ENCODE measurements at places on chromosomes 3 and 15.

GRCh38 chr3:61820306-61820992, 259.1 kb downstream of the PTPRG start:
- no peak for DNase-seq

GRCh38 chr3:178195824-178196223, 340.4 kb upstream of the KCNMB2 start:
- DNase-seq = no peak

DNA sequence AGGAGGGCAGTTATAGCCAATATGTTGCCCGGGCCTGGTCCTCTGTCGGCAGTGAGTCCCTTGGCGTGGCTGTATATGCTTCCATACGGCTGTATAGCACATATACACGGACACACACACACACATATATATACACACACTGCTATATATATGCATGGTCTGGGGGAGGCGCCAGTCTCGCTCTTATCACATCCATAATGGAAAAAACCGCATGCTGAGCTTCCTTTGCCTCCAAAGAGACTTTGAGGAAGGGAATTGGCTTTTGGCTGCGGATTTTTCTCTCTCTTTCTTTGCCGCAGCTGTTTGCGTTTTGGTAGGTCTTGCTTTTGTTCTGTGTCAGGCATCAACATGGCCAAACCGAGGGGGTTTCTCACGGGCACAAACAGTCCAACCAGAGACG, 11.3 kb upstream of the TMEM115 start:
- no peak for DNase-seq

DNA sequence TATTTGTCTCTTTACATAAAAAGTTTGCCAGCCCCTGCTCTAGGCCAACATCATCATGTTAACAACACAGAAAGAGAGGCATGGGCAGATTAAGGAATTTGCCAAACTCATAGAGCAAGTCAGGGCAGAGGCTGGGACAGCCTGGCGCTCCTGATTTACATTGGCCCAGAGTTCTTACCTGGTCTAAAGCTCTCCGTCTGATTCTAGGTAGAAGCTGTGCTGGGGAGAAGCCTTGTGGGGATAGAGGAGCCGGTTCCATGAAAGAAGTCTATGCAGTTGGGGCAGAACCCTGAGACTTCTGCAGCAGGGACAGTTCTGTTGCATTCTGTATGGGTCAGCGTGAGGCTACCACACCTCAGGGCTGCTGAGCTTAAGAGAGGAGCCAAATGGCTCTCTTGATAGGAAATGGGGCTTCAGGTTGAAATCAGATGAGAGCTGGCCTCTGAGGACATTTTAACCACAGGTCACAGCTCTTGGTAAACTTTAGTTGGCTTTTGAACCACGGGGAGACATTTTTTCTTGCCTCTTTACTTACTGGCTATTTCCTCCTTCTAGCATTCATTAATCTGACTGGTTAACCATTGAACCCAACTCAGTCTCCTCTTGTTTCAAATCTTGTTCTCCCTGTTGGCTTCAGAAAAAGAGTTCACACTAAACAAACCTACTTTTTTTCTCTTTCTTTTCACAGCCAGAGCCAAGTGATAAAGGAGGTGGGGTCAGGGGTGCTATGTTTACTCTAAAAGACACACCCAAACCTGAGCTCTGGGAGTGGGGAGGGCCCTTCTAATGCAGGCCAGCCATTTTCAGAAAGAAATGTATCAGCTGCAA, 250.7 kb downstream of the OPA1 start:
- DNase-seq = no peak

- DNase-seq = no peak
Observed at GRCh38 chr3:179069762-179070390, 1.7 kb downstream of the ZMAT3 start.

- DNase-seq = no peak
Observed at GRCh38 chr3:13462822-13463221, 17.3 kb upstream of the HDAC11 start.

DNA sequence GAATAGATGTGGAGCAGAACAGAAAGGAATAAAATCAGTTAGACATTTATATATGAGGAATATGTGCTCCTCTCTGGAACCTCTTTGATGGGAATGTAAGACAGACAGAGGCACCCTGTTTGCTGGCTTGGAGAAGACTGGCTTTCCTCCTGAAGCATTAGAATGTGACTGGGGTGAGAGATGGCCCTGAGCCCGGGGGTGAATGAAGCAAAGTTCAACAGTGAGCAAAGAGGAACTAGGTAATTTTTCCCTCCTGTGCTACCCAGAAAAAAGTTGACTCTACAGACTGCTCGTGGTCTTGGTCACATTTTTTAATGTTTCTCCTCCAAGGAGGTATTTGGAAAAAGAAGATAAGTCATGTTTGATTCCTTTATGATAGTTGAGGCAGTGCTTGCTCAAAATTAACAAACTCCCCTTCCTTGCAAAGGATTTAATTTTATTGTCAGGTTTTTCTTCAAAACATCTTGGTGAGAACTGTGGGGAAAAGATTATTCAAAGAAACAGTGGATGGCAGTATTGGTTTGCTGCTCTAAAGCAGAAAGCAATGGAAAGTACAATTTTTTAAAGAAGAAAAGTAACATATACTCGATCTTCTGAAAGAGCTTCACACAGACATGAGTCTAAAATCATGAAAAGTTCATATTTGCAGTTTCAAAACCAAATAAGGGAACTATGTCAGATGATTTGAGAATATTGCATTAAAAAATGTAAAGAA, 370.4 kb upstream of the CDIN1 start:
- DNase-seq = no peak

DNA sequence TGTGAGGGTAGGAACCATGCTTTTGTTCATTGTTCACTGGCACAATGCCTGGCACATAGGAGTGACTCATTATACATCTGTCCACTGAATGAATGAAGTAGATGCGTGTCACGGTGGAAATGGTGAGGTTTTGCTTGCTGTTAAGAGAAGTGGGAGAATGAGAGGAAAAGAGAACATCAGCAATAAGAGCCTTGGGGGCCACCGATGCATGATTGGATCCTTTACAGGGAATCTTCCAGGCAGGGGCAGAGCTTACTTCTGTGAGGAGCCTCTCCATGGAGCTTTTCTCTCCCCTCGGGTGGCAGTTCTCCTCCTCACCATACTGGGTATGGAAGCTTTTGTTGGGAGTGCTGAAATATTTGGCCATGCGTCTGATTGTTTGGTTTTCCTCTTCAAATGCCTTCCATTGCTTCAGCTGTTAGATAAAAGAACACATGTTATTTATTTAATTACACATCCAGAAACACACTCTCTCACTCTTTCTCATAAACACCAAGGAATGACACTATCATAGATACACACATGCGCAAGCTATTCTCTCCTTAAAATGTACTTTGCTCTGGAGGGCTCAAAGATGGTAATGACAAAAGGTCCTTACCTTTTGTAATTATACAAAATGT, 78.9 kb upstream of the GSK3B start:
- no peak for DNase-seq

DNA sequence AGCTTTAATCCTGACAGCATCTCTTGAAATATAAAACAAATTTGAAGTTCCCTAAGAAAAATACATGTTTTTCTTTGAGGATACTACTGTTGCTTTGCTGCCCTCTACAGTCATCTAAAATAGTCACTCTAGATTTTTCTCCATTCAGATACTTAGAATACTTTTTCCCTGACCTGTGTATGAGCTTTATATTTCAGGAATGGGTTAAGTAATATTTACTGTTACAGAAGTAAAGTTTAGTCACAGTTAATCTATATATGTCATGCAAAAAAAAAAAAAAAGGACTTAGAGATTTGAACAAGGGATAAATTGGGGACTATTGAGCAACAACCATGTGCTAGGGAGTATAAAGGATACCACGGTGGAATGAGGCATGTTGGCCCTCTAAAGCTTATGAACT, 8.8 kb downstream of the NECTIN3 start:
- DNase-seq = no peak

DNA sequence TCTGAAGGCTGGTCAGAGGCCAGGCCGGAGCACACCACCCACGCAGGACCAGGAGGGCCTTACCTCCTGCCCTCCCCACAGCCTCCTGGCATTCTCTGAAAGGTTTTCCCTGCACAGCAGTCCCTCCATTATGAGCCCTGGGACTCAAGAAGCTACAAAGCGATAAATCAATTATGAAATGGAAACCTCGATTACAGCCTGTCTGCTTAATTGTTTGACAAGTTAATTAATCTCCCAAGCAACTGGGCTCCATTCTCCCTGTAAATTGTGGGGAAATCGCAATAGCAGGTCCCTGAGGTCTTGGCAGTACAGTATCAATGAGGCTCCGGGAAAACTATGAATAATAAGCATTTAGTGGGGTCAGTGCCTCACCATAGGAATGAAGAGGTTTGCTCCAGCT, 683.5 kb downstream of the NTRK3 start:
- DNase-seq = no peak

- peak; percentile 3 for DNase-seq
Observed at GRCh38 chr3:56131974-56132590, 336.2 kb downstream of the ERC2 start.

- no peak for DNase-seq
Observed at GRCh38 chr3:96319166-96319565, 495.2 kb upstream of the EPHA6 start.

DNA sequence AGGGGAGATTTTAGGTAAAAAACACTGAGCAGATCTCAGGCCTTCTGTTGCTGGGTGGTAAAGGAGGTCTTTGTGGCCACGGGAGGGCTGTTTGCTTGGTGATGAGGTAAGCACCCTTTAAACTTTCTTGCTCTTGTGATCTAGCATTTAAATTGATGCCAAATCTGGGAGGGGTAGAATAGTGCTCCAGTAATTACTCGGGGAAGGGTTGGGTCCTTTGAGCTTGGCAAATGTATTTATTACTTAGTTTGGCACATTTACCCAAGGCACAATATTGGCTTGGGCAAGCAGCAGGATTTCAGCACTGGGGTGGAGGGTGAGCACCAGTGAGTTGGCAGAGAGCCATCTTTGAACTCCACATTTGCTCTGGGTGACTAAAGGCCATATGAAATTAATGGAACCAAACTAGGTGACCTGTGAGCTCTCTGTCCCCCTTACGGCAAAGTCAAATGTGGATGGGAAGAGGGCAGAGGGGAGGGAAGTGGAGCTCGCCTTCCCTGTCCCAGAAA, 185.9 kb upstream of the ONECUT1 start:
- DNase-seq = no peak

DNA sequence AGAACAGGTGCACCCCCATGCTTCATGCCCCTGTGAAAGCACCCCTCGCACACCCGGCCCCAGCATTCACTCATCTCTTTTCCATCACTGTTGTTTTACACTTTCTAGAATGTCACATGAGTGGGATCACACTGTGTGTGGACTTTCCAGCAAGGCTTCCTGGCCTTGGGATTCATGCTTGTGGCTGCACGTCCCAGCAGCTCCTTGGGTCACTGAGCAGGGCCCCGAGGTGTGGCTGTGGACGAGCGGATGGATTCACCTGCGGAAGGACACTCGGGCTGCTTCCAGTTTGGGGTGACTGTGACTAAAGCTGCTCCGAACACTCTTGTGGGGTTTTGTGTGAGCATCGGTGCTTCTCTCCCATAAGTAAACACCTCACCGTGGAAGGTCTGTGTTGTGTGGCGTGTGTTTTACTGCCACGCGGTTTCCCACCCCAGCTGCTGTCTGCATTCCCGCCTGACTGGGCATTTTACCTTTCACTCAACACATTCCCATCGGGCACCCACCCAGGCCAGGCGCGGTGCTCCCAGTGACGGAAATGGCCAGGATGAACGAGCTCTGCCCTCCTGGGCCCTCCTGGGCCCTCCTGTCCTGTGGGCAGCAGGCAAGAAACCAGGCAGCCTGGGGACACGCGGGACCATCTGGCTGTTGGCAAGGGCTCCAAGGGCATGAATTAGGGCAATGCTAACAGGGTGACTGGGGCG, 41.4 kb downstream of the DNAJB8 start:
- no peak for DNase-seq

- DNase-seq = no peak
Observed at GRCh38 chr3:150077107-150077506, 106.4 kb upstream of the PFN2 start.

- no peak for DNase-seq
Observed at GRCh38 chr15:66429117-66429516, 42.4 kb downstream of the MAP2K1 start.

DNA sequence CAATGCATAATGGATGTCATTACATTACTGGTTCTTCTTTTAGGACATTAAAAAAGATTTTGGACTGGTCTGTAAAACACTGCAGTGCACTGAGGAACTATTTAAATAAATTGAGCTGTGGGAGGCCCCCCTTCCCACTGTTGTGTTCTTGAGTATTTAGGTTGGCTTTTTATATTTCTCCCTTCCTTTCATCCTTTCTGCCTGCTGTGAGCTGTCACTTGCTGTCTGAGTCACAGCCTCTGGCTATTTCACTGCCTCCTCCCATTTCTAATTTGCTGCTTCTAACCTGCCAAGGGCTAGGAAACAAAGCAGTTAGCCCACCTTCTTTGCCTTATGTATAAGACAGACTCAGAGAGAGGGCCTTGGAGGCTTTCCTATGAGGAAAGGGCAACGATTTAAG, 89.0 kb upstream of the FNDC3B start:
- DNase-seq = no peak

GRCh38 chr3:4411236-4411635, 55.8 kb downstream of the SUMF1 start:
- no peak for DNase-seq

DNA sequence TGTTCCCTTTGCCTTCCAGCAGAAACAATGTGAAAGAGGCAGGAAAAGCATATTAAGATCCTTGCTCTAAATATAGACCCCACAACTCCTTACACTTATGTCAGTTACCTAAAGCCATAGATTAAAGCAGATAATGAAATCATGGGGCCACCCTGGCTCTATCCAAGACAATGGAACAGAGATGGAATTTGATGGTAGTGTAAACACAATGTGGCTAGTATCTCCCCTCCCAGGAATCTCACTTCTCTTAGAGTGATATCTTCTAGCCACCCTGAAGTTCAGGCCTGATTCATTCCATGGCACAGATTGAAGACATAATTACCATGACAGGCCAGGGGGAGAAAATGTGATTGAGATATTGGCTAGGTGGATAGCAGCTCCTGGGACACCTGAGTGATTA, 32.6 kb downstream of the GALNT15 start:
- DNase-seq = no peak

GRCh38 chr15:68783226-68784058, 37.3 kb downstream of the ANP32A start:
- peak; percentile 63 for DNase-seq

DNA sequence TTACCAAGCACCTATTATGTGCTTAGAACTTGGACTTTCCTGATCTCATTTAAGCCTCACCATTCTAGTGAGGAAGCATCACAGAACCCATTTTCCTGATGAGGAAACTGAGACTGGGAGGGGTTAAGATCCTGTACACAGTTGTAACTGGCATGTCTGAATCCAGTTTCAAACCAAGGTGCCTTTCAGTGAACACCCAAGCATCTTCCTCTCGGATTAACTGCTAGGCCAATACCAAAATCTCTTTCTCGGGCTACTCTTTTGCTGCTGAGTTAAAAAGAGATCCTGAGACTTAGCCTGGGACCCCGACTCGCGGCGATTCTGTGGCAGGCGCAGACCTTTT, 578 bp upstream of the CEMIP start:
- DNase-seq = no peak

All from activated naive CD4-positive, alpha-beta T cell treated with anti-CD3 and anti-CD28 coated beads, Interleukin-2, amount 50 U/mL, for 72 hours (primary cell).